HT1080 (cell line): ENCODE measurements at places on chromosomes 11 and 22. TPM values are rescaled to one million over a fixed set of nuclear protein-coding genes. Genes with fewer than 3 reads are reported as not detected.

Gene SH3BP1
- total RNA-seq = 7.8 and 14.2 TPM in 2 replicates

- peak; percentile 28 for DNase-seq
These were observed 5.5 kb upstream of the RGL4 start for GRCh38 chr22:23685205-23685784.

DNA sequence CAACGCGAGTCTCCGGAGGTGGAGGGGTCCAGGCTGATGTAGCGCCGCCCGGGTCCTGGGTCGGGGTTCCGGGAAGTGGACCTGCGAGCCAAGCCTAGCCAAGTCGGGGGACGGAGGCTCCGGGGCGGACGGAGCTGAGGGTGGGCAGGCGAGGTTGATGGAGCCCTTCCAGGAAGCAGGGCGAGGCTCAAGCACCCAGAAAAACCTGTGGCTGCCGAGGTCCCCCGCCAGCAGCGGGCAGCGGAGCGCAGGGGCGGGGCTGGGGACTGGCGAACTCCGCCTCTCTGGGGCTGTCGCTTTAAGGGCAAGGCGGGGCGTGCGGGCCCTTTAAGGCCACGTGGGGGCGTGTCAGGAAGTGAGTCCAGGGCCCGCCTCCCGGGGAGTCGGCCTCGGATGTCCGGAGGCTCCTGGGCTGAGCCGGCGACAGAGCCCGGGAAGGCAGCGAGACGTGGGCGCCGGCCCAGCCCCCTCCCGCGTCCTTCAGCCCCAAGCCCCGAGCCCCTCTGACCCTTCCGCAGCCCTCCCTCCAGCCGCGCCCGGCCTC lies at the start of gene SLC35C1:
SLC35C1 (plus strand) TSS at position 389 of the 544 bp plus-strand sequence. CDS start 653 bp downstream, outside the sequence.
- DNase-seq = peak; percentile 91

Gene SEC14L2
- total RNA-seq = 8.6 and 13.5 TPM in 2 replicates

Gene MMP10
- total RNA-seq = not detected in 2 replicates

- no peak for DNase-seq
These were observed 424.9 kb downstream of the TBC1D22A start for GRCh38 chr22:47187176-47187957.

Gene APOL5
- not detected in 2 replicates for total RNA-seq

Gene HTR3A
- total RNA-seq = not detected in 2 replicates

DNA sequence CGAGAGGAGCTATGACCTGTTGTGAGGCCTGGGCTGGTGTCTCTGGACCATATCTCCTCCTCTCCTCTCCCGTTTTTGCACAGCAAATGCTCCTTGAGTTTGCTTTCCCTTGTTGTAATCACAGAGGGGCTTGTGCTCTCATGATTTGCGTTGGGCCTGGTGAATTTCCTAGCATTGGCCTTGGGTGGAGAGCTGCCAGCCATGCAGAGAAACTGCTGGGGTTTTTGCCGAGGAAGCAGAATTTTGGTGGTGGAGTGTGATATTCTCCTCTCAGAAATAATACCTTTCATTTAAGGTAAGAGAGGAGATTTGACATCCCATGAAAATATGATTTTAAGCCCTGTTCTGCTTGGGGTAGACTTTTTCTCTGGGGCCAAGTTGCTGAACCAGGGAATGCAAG lies 175.7 kb upstream of the CADM1 start:
- no peak for DNase-seq

Gene ACTN3
- not detected in 2 replicates for total RNA-seq

DNA sequence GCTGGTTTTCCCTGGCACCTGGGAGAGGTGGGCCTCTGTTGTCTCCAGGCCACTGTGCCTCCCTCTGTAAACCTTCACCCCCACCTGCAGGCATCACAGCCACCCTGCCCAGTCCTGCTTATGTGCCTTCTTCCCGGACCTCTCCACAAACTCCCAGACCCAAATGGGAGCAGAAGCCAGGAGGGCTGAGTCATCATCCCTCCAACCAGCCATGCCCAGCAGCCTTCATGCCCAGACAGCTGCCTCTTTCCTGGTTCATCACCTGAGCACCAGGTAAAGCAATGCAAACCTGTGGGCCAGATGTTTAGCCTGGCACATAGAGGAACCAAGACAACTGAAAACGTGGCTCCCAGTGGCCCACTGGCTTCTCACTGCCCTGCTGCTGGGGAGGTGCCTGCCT lies 2.1 kb upstream of the TMPRSS4 start:
- no peak for DNase-seq

Gene APOA5
- 0.23 TPM in 1 of 2 replicates, not detected in the other for total RNA-seq

Gene OR56A5
- total RNA-seq = not detected in 2 replicates

Gene TTC12
- total RNA-seq = 11.4 and 14.5 TPM in 2 replicates

GRCh38 chr22:24159650-24160049 lies 21.6 kb upstream of the SUSD2 start:
- no peak for DNase-seq

GRCh38 chr11:6196396-6196795 lies 2.6 kb upstream of the OR52W1 start:
- DNase-seq = peak; percentile 21
